ENCODE measurements at places on chromosomes 4 and X. TPM values are rescaled to one million over a fixed set of nuclear protein-coding genes. Genes with fewer than 3 reads are reported as not detected.

The PRRG3 gene
- 9.4 TPM for total RNA-seq

The GAGE12H gene
- total RNA-seq, result not detected

The EVC gene
- 19.8 TPM for total RNA-seq

The TMEM187 gene
- 2.1 TPM for total RNA-seq

The APELA gene
- total RNA-seq, result not detected

The TCEAL3 gene
- 2.6 TPM for total RNA-seq

The TECRL gene
- total RNA-seq, result 27.1 TPM

The GPR143 gene
- 0.52 TPM for total RNA-seq

The DGKK gene
- total RNA-seq, result not detected

The SRPX2 gene
- total RNA-seq, result 13.0 TPM

The IL21 gene
- not detected for total RNA-seq

The TRPC3 gene
- 0.52 TPM for total RNA-seq

The POU4F2 gene
- not detected for total RNA-seq
